ENCODE measurements at places on chromosomes 7 and 10.

- H3K36me3 ChIP-seq = no peaks in the 10 kb centered on the region
- H3K4me3 ChIP-seq = no peak overlapping the region
Measured at GRCh38 chr7:146652176-146652575, 535.6 kb downstream of the CNTNAP2 start.

DNA sequence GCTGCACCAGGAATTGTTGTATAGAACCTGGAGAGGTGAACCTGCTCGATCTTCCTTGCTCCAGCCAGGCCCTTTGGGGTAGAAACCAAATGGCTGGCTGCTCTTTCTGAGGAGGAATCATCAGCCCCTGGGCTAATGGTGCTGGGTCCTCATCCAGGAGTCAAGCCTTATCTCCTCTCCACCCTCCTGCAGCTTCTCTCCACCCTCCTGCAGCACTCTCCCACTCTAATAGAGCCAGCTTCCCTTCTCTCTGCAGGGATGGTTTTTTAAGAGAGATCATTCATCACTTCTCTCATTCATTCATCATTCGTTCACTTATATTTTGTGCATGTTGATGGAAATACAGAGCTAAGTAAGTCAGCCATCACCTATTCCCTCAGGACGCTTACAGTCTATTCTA is 103.5 kb downstream of the XPNPEP1 start:
- no peaks in the 10 kb centered on the region for H3K4me1 ChIP-seq
- no peak for DNase-seq
- peaks cover 22% of the 10 kb centered on the region for H3K27me3 ChIP-seq
- no peaks in the 10 kb centered on the region for H3K36me3 ChIP-seq
- no peak overlapping the region for H3K27ac ChIP-seq

DNA sequence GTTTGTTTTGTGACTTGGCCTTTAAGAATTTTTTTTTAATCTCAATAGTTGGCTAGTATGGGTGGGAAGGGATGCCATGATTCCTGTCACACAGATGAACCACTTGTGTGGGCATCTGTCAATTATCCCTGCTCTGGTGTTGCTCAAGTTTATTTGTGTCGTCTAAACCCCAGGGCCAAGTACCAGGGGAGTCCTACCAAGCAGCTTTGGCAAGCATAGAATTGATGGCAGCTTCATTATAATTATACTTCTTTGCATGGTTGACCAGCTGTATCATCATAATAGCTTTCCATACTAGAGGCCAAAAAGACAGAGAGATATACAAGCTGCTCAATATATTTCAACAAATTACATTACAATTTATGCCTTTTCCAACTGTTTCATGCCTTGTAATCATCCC is 30.4 kb downstream of the SUGCT start:
- DNase-seq = no peak
- no peaks in the 10 kb centered on the region for H3K4me1 ChIP-seq
- no peaks in the 10 kb centered on the region for H3K36me3 ChIP-seq
- no peaks in the 10 kb centered on the region for H3K27me3 ChIP-seq

GRCh38 chr10:70784471-70784870 is 706 bp downstream of the TBATA start:
- DNase-seq = no peak
- no peaks in the 10 kb centered on the region for H3K36me3 ChIP-seq
- H3K27ac ChIP-seq = no peak overlapping the region
- no peak overlapping the region for H3K4me3 ChIP-seq

GRCh38 chr10:110910138-110910537 is 8.8 kb downstream of the BBIP1 start:
- H3K4me3 ChIP-seq = no peak overlapping the region
- DNase-seq = no peak
- peak overlapping the region; percentile 69 for H3K27ac ChIP-seq
- peaks cover 6% of the 10 kb centered on the region for H3K4me1 ChIP-seq
- H3K27me3 ChIP-seq = no peaks in the 10 kb centered on the region

DNA sequence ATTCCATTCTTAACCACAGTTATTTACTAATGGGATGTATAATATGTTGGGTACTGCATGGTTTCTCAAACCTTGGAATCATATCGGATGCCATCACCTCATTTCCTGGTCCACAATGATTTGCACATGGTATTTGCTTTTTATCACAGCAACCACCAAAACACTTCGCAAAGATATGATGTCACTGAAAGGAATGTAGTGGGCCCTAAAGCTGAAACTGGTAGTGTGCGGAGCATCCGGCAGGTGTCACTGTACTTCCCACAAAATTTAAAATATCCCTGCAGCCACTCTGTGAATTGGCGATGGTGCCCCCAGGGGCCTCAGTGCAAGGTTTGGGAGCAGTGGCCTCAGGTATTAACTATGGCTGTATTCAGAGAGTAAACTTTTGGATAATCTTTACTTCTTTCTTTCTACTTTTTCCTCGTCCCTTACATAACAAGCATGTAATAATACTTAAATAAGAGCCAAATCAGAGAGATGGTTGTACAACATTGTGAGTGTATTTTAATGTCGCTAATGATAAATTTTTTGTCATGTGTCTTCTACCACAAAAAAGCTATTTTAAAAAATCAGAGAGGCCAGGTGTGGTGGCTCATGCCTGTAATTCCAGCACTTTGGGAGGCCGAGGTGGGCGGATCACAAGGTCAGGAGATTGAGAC is 66.2 kb downstream of the FAM241B start:
- H3K27me3 ChIP-seq = peaks cover 22% of the 10 kb centered on the region
- DNase-seq = no peak
- no peaks in the 10 kb centered on the region for H3K36me3 ChIP-seq

- H3K27me3 ChIP-seq = no peaks in the 10 kb centered on the region
- no peak for DNase-seq
- H3K4me1 ChIP-seq = peaks cover 53% of the 10 kb centered on the region
- H3K27ac ChIP-seq = peak overlapping the region; percentile 1
Measured at GRCh38 chr10:110885932-110886674, 14.4 kb downstream of the PDCD4 start.

DNA sequence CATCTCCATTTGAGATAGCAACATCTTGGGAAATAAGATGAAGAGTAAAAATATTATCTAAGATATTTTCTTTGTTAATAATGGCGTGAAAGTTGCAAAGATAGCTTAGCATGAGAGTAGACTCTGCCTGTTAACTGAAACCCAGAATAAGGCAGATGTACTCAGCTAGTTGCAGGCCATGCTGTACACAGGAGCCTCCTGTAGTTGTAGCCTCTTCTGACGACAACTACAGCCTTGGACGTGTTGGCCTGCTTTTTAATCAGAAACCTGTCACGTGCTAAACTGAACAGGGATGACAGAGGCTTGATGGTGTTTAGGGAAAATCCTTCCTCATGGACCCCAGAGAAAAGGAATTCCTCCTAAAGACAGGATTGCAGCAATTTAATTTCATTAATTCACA is 155.1 kb upstream of the TMEM229A start:
- no peaks in the 10 kb centered on the region for H3K27me3 ChIP-seq
- no peak overlapping the region for H3K27ac ChIP-seq
- DNase-seq = no peak
- H3K36me3 ChIP-seq = no peaks in the 10 kb centered on the region
- no peak overlapping the region for H3K4me3 ChIP-seq

DNA sequence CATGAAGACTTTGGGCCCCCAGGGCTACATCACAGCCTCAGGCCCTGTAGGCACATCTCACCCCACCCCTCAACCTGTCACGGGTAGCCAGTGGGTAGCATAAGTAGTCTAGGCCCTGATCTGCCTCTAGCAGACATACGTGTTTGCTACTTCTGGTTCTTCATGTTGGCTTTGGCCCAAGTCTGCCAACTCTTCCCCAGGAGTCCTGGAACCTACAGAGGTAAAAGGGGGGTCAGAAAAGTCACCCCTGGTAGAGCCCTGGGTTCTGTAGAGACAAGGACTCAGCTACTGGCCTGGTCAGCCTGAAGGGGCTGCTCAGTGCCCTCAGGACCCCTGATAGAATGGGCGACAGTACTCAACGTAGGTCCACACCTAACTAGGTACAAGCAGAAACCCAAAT is 67.5 kb upstream of the UNC5B start:
- DNase-seq = no peak
- H3K27me3 ChIP-seq = no peaks in the 10 kb centered on the region
- H3K27ac ChIP-seq = no peak overlapping the region
- H3K4me3 ChIP-seq = no peak overlapping the region
- H3K36me3 ChIP-seq = no peaks in the 10 kb centered on the region

- no peak for DNase-seq
- no peak overlapping the region for H3K4me3 ChIP-seq
- H3K27ac ChIP-seq = no peak overlapping the region
- H3K36me3 ChIP-seq = peaks cover 4% of the 10 kb centered on the region
- H3K4me1 ChIP-seq = no peaks in the 10 kb centered on the region
Measured at GRCh38 chr10:32582946-32583345, 137.0 kb downstream of the CCDC7 start.

DNA sequence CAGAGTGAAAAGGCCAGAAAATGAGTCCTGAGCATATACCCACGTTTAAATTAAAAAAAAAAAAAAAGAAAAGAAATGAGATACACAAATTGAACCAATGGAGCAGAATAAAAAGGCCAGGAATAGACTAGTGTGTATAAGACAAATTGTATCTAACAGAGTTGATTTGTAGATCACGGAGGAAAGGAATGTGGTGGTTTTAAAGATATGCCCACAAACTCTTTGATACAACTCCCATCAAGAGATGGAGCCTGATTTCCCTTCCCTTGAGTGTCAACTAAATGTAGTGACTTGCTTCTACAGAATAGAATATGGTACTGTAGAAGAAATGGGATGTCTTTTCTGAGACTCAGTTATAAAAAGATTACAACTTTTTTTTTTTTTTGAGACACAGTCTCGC is 10.4 kb downstream of the SYPL1 start:
- H3K4me3 ChIP-seq = no peak overlapping the region
- no peak for DNase-seq
- H3K4me1 ChIP-seq = peaks cover 67% of the 10 kb centered on the region

DNA sequence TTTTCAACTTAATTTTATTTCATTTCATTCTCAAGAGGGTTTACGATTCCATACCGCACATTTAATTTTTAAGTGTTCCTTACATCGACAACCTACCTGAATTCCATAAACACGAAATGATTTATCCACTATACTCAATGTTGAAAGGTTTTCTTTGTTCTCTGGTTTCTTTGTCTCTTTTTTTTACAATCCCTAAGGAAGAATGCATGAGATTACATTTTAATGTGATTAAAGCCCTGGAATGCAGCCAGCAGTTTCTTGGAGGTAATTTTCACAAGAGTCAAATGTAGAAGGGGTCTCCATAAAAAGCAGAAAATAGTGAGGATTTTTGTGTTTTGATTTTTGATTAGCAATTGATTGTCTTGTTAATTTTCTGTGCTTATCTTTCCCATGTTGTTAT is 59.2 kb upstream of the ADCY1 start:
- no peak for DNase-seq
- H3K27ac ChIP-seq = no peak overlapping the region
- peaks cover 8% of the 10 kb centered on the region for H3K36me3 ChIP-seq

DNA sequence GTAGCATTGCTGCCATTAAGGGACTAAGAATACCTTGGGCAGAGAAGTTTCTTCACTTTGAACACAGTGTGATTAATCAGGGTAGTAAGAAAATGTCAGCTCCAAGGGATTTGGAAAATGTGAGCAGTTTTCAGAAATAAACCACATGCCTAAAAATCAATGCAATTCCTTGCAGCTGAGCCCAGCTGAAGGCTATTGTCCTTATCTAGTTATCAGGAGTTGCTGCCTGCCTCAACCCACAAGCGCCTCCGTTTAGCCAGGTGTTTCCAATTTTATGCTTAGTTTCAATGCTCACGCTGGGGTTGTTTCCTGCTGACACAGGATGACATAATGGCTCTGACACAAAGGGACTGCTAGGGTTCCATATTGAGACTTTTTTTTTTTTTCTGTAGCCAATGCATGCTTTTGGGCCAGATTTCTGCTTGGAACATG is 132.3 kb upstream of the ANK3 start:
- DNase-seq = no peak
- H3K4me3 ChIP-seq = no peak overlapping the region
- no peak overlapping the region for H3K27ac ChIP-seq
- peaks cover 35% of the 10 kb centered on the region for H3K4me1 ChIP-seq
- H3K27me3 ChIP-seq = no peaks in the 10 kb centered on the region
